Panc1 (cell line): ENCODE measurements at places on chromosomes 11 and 22.

DNA sequence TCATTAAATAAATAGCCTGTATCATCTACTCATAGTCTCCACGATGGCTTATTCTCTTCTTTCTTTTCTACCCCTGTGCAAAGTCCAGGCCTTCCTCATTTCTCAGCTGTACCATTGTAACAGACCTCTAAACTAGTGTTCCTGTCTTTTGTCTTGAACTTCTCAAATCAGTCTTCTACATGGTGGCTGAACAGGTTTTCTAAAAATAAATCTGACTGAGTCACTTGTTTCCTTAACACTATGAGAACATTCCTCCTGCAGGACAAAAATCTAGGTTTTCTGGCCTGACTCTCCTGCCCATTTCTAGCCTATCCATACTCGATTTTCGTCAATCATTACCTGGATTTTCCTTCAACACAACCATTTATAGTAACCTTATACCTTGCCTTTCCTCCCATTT is 1080.8 kb upstream of the TENM4 start:
- no peak for DNase-seq

- no peak for DNase-seq
Observed at GRCh38 chr11:91792779-91793262, 431.8 kb upstream of the FAT3 start.

GRCh38 chr11:26837154-26837553 is 115.3 kb upstream of the SLC5A12 start:
- DNase-seq, result no peak

DNA sequence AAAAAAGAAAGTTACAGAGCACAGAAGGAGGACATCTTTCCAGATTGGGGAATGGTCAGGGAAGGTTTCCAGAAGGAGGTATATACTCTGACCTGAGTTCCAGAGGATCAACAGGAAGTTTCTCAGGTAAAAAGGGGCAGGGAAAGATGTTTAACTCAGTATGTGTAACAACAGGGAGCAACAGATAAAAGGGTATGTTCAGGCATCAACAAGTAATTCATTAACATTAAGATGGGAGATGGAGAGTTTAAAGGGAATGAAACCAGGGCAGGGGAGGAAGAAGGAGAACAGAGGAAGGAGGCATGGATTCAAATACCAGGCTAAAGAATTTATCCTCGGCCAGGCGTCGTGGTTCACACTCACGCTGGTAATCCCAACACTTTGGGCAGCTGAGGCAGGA is 2.5 kb upstream of the DENND5A start:
- DNase-seq, result no peak

DNA sequence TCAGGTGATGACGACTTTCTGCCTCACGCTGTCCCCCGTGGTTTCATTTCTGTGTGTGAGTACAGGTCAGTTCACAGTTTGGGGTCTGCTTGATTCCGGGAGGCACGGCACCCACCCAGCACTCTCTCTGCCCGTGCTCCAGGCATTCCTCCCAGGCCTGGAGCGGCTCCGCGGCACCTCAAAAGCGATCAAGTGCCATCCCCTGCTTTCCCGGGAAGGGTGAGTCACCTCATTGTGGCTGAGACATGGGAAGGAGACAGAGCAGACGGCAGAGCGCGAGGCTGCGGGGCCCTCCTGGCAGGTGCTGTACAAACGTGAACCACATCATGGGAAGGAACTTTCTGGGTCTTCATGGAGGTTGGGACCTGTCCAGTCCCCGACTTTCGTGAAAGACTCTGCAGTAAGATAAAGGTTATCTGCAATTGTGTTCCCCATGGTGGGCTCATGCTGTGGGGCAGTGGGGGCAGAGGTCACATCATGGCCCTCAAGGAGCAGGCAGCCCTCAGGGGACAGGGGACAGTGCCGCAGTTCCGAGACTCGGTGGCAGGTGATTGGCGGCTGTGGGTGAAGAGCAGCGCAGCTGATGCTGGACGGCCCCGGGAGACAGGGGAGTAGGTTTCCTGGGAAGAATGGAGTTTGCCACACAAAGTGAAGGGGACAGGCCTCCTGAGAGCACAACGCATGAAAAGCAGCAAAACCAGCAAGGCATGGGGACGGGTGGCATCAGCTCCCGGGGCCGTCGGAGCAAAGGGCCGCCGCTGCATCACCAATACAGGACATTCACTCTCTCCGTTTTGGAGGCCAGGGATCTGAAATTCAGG is 65.3 kb downstream of the CELSR1 start:
- DNase-seq, result no peak

DNA sequence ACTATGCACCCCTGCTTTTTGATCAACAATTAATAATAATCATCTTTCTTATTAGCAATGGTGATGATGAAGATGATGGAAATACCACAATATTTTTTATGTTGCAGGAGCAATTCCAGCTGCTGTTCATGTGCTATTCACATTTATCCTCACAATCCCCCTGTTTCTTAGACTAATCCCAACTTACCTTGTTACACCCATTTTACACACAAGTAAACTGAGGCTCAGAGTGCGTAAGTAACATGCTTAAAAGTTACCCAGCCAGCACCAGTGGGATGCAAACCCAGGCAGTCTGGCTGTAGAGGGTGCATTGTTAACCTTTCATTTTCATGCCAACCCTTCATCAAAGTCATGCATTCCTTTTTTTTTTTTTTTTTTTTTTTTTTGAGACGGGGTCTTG is 1.6 kb upstream of the CRYBA4 start:
- DNase-seq, result no peak

GRCh38 chr22:37891926-37892325 is 14.2 kb upstream of the MICALL1 start:
- no peak for DNase-seq

GRCh38 chr11:5235364-5236095 is 1.2 kb upstream of the HBD start:
- DNase-seq, result no peak

GRCh38 chr11:73652046-73652730 is 5.8 kb downstream of the PLEKHB1 start:
- no peak for DNase-seq

GRCh38 chr22:30474121-30474520 is 2.3 kb upstream of the SEC14L3 start:
- no peak for DNase-seq

DNA sequence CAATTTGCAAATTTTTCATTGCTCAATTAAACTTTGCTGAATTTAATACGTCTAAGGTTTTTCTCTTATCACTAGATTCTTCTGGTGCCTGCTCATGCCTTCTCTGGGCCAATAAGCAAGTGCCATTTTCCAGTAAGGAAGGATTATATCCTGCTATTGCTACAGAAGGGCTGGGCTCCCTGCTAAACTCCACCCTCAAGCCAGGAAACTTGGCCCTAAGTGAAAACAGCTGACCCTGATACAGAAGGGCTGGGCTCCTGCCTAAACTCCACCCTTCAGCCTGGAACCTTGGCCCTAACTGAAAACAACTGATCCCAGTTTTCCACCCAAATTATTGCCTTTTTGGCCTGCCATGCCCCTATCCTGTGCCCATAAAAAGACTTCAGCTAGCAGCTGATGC is 385.3 kb downstream of the DYNC2H1 start:
- no peak for DNase-seq

DNA sequence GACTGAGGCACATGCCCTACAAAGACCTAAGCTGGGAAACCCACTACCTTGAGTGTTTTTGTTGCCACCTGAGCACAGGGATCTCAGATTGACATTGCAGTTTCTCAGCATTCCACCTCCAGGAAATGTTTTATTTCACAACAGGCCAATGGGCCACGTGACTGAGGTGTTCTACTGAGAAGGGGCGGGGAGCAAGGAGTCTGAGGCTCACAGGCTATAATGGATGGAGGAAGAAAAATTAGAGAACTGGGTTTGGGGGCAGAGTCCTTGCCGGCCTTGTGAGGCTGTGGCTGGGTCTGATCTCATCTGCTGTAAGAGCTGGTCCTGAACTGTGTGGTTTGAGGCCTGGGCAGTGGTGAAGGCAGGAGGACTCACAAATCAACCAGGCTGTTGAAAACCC is 40.7 kb downstream of the ZNF202 start:
- DNase-seq, result no peak

DNA sequence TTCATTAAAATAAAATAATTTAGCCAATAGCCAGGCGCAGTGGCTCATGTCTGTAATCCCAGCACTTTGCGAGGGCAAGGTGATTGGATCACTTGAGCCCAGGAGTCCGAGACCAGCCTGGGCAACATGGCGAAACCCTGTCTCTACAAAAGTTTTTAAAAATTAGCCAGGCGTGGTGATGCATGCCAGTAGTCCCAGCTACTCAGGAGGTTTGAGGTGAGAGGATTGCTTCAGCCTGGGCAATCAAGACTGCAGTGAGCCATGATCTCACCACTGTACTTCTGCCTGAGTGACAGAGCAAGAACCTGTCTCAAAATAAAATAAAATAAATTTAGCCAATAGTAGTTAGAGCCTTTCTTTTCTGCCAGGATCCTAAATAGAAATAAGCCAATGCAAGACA is 12.2 kb downstream of the HPS5 start:
- DNase-seq, result no peak

DNA sequence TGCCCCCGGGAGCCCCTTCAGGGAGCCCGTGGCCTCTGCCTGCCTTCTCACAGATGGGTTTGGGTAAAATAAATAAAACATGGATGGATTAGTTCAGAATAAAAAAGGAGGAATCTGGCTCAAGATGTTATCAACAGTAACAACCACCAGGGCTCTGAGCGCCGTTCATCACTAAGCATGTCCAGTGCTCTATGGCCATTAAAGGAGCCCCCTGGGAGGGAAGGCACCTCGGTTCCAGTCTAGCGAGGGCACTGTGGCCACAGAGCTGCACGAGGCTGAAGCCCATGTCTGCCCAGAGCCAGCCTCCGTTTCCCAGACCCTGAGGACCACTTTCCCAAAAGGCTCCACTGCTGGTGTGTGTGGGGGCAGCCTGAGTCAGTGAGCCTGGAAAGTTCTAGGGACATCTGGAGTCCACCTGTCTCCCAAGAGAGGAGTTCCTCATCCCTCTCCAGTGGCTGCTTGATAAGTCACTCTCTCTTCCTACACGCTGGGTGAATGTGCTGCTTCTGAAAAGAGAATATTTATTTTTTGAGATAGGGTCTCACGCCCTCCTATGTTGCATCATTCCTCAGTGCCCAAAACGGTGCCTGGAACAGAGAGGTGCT is 614.6 kb downstream of the TBC1D22A start:
- DNase-seq, result no peak

DNA sequence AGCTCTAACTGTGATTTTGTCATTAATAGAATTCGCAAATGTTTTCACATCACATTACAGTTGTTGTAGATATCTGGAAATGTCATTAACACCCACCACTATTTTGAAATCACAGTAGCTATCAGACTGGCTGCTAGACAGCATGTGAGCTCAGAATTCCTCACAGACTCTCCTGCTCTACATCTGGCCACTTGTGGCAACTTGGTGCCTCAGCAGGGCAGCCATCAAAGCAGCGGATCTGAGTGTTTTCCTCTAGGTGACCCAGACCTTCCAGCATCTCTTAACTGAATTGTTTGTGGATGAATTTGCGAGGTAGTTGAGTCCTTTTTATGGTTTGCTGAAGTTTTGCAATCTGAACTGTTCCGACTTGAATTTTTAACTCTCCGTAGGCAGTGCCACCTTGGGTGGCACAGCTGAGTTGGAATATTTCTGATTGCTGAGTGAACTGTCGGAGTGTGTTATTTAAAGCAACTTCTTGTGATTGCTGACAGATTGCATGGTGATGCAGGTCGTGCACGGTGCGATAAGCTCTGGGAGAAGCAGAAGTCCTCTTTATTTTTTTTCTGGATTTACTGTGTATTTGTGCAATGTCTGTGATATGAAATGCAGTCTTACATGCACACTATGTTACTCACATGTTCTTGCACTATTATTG is 114.0 kb upstream of the PLET1 start:
- DNase-seq, result no peak

DNA sequence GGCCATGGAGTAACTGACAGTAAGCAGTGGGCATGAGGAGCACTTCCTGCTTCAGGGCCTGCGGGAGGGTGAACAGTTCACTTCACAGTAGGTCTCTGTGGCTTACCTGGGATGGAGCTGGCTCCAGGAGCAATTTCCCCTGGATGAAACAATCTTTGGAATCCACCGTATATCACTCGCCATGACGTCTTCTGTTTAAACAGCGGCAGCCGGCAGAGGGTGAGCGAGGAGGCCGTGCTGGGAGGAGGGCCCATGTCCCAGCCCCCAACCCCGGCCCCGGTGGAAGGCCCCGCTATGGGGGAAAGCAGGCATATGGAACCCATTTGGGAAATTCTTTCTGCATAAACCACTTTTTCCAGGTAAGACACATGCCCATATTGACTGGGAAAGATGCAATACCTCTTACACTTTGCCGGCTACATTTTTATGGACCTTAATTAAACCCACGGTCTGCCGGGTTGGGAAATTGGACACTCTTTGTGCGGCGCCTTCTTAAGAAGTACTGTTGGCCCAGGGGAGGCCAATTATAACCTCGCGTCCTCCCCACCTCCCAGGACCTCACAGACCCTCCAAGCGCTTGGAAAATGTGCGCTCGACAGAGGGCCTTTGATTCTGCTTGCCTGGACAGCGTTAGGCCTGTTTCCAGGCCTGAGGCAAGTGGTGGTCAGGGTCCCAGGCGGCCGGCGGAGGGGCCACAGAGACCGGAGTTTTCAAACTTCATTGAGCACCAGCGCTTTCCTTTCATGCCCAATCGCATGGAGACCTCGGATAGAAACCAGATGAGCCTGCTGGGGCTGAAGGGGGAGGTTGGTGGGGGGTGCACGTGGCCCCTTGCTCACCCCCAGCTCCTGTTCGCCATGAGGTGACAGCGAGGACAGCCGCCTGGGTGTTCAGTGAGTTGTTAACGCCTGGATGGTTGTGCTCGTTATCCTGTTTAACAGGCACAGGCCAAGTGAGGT is 40.4 kb downstream of the SMIM38 start:
- no peak for DNase-seq

GRCh38 chr22:35308480-35309021 is 8.9 kb downstream of the TOM1 start:
- no peak for DNase-seq

GRCh38 chr11:3164552-3165151 is 458 bp downstream of the OSBPL5 start:
- DNase-seq, result no peak

GRCh38 chr11:131609337-131609736 is 238.9 kb downstream of the NTM start:
- no peak for DNase-seq

DNA sequence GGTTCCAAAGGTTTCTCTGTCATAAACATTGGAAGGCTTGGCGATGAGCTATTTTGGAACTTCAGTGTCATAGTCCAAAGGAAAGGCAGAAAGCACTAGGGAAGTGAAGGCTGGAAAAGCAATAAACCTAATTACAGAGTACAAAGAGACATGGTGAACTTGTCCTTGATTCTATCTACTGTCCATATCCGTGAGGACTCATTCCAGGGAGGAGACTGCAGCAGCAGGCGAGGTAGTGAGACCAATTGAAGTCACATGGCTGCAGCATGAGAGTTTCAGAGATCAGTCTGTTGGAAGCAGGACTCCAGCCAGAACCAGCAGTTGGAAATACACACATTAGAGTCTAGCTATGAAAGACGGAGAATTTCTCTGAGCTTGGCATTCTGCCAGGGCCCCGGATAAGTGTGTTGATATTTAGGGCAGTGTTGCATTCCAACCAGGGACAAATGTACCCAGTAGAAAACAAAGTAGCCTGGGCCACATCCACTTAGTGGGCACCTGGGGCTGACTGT is 54.1 kb upstream of the ARHGAP42 start:
- no peak for DNase-seq
